ENCODE measurements at places on chromosomes 5 and 9. TPM values are rescaled to one million over a fixed set of nuclear protein-coding genes. Genes with fewer than 3 reads are reported as not detected.

GRCh38 chr9:97892421-97892820 is 29.9 kb downstream of the TRMO start:
- DNase-seq = no peak

- no peak for DNase-seq
These were observed 41.1 kb downstream of the FGF1 start for GRCh38 chr5:142644640-142645361.

- no peak for DNase-seq
These were observed 274.6 kb upstream of the IRX4 start for GRCh38 chr5:2157372-2157771.

- no peak for DNase-seq
These were observed 76.6 kb upstream of the NR4A3 start for GRCh38 chr9:99745085-99745484.

- DNase-seq = no peak
These were observed 2.7 kb downstream of the BNC2 start for GRCh38 chr9:16867576-16868311.

GRCh38 chr5:133898440-133898839 is 70.0 kb downstream of the C5orf15 start:
- DNase-seq = no peak

Gene NKD2
- total RNA-seq = 4.4 TPM

Gene SEMA6A
- total RNA-seq = 7.8 TPM

Gene PCDHA13
- total RNA-seq = not detected

Data from Right ventricle myocardium inferior (tissue), 1 donor.